Midbrain (tissue), 1 donor: ENCODE measurements at places on chromosomes 3 and 15.
A peak's percentile ranks its signal among the peaks of the same experiment; 100 is the strongest.

GRCh38 chr15:69497667-69498066 lies 45.0 kb downstream of the RPLP1 start:
- DNase-seq, result no peak

- no peak for DNase-seq
Measured at GRCh38 chr3:172313671-172314070, 134.6 kb downstream of the GHSR start.

GRCh38 chr3:102206511-102207031 lies 228.2 kb upstream of the ZPLD1 start:
- no peak for DNase-seq

DNA sequence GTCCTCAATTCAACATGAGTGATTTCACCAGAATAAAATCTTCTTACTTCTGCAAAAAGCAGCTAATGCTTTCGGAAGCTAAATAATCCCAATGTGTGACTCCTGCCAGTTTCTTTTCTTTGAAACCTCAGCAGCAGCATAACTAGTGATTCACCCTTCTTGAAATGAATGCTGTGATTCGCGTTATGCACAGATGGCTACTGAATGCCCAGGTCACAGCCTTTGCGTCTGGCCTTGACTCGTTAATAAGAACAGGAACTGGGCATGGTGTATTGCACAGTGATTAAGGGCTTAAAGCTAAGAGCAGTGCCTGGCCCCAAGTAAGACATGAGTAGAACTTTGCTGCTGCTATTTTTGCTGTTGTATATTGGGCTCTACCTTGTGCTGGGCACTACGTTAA lies 19.0 kb downstream of the CGNL1 start:
- DNase-seq, result peak; percentile 19

DNA sequence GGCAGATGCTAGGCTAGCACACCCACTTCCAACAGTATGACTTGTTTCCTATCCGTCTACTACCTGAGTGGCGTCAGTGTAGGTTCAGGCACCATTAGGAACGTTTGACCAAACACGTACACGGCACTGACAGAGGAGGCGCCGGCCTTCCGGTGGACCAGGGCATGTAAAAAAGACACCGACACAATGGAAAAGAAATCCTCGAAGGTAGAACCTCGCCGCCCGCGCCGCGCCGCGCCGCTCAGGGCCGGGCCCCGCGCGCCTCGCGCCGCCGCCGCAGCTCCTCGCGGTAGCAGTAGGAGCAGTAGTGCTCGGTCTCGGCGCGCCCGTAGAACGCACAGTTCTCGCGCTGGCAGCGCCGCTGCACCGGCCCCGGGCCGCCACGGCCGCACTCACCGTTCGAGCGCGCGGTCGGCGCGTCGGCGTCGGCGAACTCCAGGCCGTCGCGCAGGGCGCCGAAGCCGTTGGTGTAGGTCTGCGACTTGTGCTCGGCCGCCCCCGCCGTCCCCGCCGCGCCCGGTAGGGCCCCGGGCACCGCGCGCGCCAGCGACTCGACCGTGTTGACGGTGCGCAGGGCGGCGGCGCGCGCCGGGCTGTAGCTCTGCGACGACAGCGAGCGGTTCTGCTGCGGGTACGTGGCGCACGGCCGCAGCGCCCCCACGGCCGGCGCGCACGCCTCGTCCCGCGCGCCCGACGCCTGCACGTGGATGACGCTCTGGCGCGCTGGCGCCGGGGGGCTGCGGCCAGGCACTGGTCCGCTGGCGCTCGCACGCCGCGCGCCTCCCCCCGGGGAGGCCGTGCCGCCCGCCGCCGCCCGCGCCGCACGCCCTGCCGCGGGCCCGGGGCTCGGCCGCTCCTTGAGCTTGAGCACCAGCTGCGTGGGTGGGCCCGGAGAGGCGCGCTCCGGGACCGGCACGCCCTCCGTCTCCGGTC lies 156.7 kb downstream of the KLF13 start:
- no peak for DNase-seq

DNA sequence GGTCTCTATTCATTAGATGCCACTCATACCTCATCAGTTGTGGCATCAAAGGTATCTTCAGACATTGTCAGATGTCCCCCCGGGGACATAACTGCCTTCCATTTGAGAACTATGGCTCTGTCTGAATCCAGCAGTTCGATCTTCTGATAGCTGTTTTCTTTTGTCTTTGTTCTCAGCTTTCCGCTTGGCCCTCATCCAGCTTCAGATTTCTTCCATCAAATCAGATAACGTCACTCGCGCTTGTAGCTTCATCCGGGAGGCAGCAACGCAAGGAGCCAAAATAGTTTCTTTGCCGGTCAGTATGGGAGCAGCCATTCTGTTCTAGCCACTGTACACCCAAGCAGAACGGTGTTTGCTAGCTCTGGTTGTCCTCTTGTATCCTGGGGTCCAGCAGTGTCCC lies 4.4 kb downstream of the NIT2 start:
- no peak for DNase-seq

DNA sequence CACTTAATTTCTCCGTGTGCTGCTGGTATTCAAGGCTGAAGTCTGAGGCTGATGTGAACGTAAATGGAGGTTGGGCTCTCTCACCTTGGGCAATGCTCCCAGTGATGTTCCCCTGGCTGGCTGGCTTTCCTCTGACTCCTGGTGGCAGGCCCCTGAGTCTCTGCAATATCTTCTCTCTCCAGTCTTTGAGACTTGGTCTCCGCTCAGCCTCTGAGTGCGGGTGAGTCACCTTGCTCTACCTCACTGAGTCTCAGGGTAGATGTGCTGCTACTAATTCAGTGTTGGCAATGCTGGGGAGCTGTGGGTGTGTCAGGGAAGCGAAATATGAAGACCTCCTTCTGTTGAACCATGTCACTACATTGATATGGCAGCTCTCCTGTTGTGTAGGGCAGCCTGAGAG lies 31.3 kb upstream of the TRIM59 start:
- DNase-seq, result no peak

DNA sequence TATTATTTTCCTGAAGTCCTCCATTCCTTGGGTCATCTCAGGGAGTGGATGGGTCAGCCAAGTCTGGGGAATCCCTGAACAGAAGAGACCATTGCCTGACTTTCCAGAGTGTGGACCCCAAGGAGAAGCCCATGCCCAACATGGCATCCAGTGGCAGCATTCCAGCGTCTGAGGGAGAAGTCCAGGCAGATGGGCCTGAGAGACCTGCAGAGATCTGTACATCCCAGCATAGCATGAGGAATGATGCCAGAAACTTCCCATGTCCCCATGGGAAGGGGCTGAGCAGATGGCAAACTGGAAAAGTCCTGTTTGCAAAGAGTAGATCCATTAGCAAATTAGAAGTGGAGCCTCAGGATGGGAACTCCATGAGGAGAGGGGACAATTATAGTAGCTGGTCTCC lies 17.6 kb upstream of the COLQ start:
- DNase-seq, result no peak

DNA sequence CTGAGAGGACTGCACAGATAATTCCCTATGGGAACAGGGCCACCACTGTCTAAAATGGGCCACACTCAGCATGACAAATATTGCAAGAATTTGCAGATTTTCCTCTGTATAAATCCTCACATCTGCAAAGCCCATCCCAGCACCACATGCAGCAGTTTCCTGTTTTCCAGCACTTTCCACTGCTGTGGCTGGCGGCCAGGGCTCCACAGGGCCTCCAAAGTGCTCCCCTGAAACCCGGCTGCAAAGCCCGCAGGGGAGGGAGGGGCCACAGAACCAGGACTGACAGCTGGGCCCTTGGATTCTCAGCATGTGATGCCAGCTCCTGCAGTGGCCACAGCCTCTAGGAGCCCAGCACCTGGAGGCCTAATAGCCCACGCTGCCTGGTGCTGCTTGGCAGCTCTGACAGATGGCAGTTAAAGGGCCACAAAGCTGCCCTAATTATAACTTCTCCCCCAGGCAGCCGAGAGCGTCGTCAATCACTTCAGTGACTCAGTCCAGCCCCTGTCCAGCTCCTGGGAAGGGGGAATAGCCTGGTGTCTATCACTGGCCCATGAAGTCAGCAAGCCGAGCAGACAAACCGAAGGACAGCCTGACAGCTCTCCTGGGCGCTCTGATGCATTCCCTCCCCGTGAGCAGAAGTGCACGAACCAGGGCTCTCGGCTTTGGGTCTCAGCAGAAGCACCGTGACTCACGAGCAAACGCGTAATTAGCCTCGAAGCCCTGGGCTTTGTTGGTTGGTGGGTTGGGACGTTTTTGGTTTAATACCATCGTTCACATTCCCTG lies 4.7 kb downstream of the LRRC15 start:
- DNase-seq, result no peak
